ENCODE measurements at places on chromosomes 7 and 10. TPM values are rescaled to one million over a fixed set of nuclear protein-coding genes. Genes with fewer than 3 reads are reported as not detected.

DNA sequence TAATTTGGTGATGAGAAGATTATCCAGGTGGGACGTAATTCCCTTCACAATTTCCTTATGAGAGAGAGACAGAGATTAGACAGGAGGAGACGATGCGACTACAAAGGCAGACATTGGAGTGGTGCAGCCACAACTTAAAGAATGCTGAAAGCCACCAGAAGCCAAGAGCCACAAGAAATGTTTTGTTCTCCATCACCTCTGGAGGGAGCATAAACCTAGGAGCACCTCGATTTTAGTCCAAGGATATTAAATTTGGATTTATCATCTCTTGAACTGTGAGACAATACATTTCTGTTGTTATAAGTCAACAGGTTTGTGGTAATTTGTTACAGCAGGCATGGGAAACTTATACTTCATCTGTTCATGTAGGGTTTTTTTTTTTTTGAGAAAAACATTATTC is 418.9 kb downstream of the DGKB start:
- DNase-seq, result no peak

DNA sequence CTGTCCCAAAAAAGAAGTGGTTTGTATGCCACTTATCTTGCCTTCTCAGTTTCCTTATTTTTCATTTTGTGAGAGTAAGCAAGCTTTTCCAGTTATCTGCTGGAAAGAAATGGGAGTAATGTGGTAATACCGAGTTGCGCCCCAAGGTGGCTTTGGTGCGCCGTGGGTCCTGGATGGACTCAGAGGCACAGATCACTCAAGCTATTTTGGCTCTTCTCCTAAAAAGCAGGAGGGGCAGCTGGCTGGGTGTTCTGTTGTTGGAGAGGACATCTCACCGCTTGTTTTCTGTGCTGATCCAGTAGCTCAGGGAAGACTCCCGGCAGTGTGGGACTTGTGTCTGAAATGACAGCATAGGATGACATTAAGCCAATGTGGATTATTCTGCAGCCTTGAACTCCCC is 16.4 kb downstream of the PRKRIP1 start:
- DNase-seq, result no peak

GRCh38 chr7:94556028-94556427 is 46.4 kb downstream of the CASD1 start:
- DNase-seq, result no peak

DNA sequence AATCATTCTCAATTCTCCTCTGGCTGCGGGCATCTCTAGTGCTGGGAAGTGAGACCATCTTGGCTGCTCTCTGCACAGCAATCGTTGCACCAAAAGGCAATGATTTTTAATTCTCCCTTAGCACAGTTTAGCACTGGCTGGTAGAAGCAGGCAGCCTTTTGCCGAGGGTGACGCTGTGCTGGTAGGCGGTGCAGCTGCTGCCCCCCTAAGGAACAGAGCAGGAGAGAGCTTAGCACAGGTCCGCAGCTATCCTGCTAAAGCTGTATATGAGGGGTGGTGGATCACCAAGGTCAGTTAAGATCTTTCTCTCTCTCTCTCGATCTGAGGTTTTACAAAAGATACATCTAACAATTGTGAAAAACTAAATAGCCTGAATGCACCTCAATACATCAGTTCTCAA is 390.1 kb downstream of the GATA3 start:
- DNase-seq, result peak; percentile 43

DNA sequence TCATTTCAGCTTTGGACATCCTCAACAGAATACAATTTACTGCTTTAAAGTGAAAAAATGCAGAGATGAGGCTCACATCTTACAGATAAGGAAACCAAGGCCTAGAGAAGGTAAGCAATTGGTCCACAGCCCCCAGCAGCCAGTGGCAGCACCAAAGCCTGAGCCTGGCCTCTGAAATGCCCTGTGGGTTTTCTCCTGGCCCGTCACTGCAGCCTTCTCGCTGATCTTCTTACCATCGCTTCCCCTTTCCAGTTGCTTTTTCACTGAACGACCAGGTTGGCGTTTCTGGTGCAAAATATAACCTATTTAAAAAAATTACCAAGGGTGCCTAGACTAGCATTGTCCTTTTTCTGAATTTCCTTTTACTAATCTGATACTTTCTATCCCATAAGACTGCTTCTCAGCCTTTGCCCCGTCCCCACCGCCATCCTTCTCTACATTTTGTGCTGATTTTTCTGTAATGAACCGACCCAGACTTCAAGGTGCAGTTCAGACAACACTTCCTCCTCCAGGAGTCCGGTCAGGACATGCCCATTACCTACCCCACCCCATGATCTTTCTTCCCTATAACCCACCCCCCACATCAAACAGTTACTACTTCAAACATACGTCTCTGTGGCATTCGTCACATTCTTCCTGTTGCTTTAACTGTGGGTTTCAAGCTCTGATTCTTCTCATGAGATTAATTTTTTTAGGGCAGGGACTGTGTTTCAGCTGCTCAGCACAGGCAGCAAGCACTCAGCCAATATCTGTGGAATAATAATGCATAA is 289.4 kb downstream of the DNAJB6 start:
- DNase-seq, result peak; percentile 71

- DNase-seq, result no peak
Measured at GRCh38 chr7:158576050-158576762, 11.4 kb downstream of the PTPRN2 start.

- DNase-seq, result no peak
Measured at GRCh38 chr7:133364959-133365690, 112.2 kb downstream of the EXOC4 start.

DNA sequence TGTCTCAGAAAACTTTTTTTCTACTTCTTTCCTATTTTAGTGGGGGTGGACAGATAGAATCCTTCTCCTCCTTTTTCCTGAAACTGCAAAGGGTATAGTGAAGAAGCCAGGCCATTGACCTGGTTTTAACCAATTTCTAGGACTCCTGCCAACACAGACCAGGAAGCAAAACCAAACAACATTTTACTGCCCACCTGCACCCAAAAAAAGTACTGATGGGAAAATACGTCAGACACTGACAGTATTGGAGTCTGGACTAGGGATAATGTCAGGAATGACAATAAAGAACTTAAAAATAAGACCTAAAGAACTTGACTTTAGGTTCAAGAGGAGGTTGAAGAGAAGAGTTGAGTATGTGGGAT is 5.0 kb upstream of the STEAP4 start:
- no peak for DNase-seq

- no peak for DNase-seq
Measured at GRCh38 chr10:33279811-33280602, 54.5 kb downstream of the NRP1 start.

GRCh38 chr10:132612571-132613504 is 75.3 kb downstream of the INPP5A start:
- no peak for DNase-seq

- DNase-seq, result no peak
Measured at GRCh38 chr10:1086787-1087186, 30.6 kb downstream of the WDR37 start.

DNA sequence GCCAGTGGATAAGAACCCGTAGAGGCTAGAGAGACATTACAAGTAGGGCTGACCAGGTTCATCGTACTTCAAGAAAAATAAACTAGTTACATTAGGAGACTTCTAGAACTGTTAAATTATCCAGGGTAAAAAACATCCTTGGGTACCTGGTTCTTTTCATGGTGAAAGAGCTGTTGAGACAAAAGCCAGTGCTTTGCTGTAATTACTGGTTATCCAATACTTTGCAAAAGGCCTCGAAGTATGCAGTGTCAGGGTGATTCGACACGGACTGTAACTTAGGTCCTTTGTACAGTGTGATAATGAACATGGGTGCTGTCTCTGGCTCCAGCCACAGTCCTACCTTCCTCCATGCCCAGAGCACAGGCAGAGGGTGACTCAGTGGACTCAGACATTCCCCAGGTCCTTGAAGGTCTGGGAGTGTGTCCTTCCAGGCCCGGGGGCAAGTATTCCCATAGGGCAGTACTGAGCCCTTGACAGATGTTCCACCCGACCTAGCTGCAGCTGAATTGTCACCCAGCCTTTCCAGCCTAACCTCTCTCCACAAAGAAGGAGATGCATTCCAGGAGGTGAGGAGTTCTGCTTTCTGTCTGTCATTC is 123.6 kb upstream of the TMEM72 start:
- DNase-seq, result no peak

- no peak for DNase-seq
Measured at GRCh38 chr7:92150450-92151017, 16.3 kb upstream of the CYP51A1 start.

- DNase-seq, result no peak
Measured at GRCh38 chr7:158453663-158454062, 134.0 kb downstream of the PTPRN2 start.

- no peak for DNase-seq
Measured at GRCh38 chr7:121961089-121961867, 88.3 kb downstream of the PTPRZ1 start.

DNA sequence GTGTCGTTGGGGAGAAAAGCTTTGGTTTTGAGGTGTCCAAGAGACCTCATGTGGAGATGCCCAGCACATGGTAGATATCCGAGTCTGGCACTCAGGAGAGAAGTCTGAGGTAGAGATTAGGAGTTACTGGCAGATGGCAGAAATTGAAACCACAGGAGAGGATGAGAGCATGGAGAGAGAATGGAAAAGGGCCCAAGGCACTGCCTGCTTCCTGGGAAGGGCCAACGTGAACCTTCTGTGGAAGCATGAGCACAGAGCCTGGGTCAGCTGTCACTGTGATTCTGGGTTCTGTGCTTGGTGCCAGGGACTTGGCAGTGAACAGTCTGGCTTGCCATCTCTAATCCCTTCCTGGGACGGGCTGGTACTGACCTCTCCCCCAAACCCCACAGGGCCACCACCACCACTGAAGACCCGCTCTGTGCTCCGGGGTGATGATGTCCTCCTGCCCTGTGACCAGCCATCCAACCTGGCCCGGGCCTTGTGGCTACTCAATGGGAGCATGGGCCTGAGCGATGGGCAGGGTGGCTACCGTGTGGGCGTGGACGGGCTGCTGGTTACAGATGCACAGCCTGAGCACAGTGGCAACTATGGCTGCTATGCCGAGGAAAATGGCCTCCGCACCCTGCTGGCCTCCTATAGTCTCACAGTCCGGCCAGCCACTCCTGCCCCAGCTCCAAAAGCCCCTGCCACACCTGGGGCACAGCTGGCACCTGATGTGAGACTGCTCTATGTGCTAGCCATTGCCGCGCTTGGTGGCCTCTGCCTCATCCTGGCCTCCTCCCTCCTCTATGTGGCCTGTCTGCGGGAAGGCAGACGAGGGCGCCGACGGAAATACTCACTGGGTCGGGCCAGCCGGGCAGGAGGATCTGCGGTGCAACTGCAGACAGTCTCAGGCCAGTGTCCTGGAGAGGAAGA is 4.1 kb downstream of the MRPL43 start:
- DNase-seq, result no peak

- no peak for DNase-seq
Measured at GRCh38 chr7:51980313-51980712, 663.7 kb upstream of the COBL start.

DNA sequence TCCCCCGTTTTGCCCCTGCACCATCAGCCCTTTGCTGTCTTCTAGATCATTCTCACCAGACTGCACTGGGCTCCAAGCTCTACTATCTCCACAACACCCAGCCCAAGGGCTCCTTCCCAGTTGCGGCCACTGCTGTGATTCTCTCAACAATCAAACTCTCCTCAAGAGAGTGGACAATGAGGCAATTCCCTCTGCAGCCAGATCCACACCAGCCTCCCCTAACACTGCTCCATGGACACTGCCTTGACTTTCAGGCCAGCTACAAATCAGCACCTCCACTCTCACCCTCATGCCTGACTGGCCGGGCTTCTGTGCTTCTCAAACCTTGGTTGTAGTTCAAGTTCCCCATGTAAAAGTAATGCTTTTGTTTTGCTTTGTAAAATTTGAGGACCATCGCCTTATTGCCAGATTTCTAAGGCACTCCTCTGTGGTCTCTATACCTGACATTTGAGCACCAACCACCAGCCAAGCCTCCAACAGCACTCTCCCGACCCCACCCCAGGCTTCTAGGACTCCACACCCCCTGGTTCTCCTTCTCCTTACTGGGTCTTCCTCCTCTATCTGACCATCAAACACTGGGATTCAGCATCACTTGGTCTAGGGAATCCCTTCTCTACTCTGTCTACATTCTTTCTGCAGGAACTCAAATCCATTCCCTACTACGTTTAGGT is 45.4 kb downstream of the PPIF start:
- no peak for DNase-seq

GRCh38 chr10:48454302-48455054 is 148.0 kb downstream of the MAPK8 start:
- DNase-seq, result no peak

- DNase-seq, result no peak
Measured at GRCh38 chr7:134512271-134512670, 15.1 kb upstream of the AKR1B10 start.

The FRAT1 gene
- total RNA-seq, result 23.4 TPM

The GIMAP2 gene
- 226 TPM for total RNA-seq

The ZNF804B gene
- total RNA-seq, result not detected

The NOS3 gene
- 4.9 TPM for total RNA-seq

The OR2A1 gene
- not detected for total RNA-seq

The TRIM74 gene
- 8.3 TPM for total RNA-seq

The ITIH5 gene
- not detected for total RNA-seq

The MXI1 gene
- total RNA-seq, result 41.9 TPM

The ECHDC3 gene
- total RNA-seq, result 2.7 TPM

The PRKAG2 gene
- total RNA-seq, result 59.9 TPM

The HOXA9 gene
- 0.95 TPM for total RNA-seq

Measured in T-cell (primary cell).